ENCODE measurements at places on chromosomes 7 and 10.

DNA sequence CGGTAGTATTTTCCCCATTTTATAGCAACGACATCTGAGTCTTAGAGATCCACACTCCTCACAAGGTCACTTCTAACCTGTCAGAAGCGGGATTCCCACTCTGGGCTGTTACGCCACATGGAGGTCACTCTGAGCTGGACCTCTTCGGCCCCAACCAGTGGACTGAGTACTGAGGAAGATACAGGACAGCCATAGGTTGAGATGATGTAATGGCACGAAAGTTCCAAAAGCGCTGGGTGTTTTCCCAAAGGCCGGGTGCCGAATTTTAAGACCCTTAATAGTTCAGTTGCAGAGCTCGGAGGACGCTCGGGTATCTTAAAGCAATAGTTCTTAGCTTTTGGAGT, 699 bp downstream of the GHITM start:
- no peak for DNase-seq

DNA sequence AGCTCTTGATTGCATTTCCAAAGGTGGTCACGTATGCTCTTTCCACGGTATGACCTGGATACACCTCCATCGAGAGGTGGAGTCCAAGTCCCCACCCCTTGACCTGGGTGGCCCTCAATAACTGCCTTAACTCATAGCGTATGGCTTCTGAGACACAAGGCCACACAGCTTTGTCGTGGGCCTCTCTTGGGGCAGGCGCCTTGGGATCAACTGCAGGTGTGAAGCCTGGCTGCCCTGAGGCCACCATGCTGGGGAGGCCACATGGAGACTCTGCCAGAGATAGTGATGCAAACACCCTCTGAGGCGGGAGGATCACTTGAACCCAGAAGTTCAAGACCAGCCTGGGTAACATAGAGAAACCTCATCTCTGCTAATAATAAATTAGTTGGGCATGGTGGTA, 30.7 kb upstream of the RASGEF1A start:
- DNase-seq: no peak

- DNase-seq: no peak
Observed at GRCh38 chr7:21125297-21125696, 302.6 kb upstream of the SP4 start.

GRCh38 chr7:95435422-95435780, 573 bp upstream of the PON2 start:
- DNase-seq: no peak

GRCh38 chr10:2831509-2831908, 235.8 kb upstream of the PFKP start:
- DNase-seq: no peak

- no peak for DNase-seq
Observed at GRCh38 chr10:71873582-71874211, 22.6 kb upstream of the PSAP start.

DNA sequence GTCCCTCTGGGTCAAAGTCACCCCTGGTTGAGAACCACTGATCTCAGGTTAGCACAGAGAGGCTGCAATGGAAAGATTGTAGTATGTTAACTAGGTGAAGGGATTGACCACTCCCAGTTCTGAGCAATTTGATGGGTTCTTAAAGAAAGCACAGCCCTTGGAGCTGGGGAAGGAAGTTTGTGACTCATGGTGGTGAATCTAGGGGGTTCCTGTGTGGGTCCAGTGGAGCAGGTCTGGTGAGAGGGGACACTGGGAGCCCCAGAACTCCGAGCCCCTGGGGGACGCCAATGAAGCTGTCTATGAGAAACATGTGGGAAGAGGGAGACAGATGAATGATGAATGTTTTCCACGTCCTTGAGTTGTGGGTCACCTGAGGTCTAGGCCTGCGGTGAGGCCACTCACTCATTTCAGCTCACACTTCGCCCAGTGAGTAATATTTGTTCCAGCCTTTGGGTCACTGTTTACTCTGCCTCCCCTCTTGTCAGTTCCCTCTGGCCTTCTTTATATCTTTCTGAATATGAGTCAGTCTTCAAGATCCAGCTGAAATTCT, 341.9 kb downstream of the LRMDA start:
- peak; percentile 16 for DNase-seq

DNA sequence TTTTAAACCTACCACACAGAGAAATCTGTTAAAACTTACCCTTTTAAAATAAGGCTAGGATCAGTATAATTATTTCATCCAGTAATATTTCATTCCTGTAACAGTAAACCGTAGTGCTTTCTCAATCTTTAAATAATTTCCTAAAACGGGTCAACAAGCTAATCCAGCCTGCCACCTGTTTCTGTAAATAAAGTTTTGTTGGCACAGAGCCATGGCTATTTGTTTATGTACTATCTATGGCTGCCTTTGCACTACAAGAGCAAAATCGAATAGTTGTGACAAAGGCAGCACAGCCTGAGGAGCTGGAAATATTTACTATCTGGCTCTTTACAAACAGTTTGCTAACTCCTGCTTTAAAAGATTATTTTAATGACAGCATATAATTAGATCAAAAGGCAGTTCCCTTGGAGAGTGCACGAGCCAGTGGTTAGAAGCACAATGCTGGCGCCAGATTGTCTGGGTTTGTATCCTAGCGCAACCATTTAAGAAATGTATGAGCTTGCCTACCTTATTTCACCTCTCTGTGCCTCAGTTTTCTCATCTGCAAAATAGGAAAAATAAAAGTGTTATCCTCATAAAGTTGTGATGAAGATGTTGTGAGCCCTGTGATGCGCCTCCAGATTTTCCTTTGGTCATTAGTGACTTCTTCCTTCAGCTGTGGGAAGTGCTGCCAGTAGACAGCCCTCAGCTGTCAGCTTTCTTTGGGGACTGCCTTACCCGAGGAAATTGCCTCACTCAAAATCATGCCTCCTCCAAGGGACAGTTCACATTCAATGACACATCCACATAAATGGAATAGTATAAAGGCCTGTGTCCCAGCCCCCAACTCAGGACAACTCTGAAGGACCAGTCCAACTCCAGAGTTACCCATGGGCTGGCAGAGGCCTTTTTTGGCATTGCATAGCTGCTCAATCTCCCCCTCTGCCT, 11.8 kb upstream of the MIOS start:
- DNase-seq: no peak

DNA sequence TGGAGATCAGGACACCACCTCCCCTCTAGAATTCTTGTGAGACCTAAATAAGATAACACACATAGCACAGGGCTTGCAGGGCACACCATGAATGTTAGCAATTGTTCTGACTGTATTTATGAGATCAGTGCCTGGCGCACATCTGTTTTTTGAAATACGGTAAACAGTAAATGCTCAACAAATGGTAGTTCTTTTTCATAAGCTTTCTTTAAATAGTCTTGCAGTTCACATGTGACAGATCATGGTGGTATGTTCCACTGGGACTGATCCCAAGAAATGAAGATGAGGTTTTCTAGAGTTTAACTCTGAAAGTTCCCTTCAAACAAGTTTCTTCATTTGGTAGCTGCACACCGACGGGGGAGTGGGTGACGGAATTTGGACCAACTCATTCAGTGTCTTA, 34.8 kb downstream of the CREB5 start:
- DNase-seq: no peak

GRCh38 chr7:44521347-44522095, 19.6 kb downstream of the NPC1L1 start:
- DNase-seq: no peak

DNA sequence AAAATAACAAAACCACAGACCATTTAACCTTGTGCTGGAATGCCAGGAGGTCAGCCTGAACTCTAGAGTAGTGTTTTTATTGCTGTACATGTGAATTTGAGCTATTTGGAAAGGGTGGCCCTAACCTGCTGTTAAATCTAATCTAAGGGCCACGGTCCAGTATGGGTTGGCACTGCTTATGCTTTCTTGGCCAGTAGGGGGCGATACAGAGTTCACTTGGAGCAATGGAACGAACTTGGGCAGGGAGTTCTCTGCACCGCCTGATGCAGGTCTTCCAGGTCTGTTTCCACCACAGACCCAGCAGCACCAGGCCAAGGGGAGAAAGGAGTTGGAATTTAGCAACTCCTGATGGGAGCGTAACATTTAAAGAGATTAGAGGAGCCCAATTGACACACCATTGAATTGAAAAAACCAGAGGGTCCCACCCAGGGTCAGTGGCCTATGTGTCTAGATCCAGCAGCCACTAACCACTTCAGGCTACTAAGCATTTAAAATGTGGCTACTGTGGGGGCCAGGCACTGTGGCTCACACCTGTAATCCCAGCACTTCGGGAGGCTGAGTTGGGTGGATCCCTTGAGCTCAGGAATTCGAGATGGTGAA, 75.7 kb upstream of the EFCAB10 start:
- DNase-seq: peak; percentile 75

DNA sequence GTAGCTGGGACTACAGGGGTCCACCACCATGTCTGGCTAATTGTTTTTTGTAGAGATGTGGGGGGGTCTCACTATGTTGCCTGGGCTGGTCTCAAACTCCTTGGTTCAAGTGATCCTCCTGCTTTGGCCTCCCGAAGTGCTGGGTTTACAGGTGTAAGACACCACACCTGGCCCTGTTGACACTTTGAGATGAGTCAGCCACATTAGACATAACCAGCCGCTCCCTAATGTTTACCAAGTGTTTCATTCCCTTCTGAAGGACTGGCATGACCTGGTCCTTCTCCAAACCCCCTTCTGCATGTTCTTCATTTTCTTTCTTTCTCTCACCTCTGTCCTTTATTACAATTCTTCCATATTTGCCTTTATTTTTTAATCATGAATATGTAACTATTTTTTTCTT, 67.8 kb downstream of the TAF3 start:
- DNase-seq: no peak
